Osteocyte (in vitro differentiated cells): ENCODE measurements at places on chromosomes 12 and 14. TPM values are rescaled to one million over a fixed set of nuclear protein-coding genes. Genes with fewer than 3 reads are reported as not detected.

Gene ACOT6
- total RNA-seq = not detected in 2 replicates

Gene CINP
- total RNA-seq = 26.9 and 30.7 TPM in 2 replicates

Gene ATXN3
- total RNA-seq = 35.7 and 41.9 TPM in 2 replicates

Gene CLEC4E
- total RNA-seq = not detected in 2 replicates

Gene COCH
- 4.8 and 6.0 TPM in 2 replicates for total RNA-seq

- peak overlapping the region; percentile 51 for H3K4me3 ChIP-seq
- peaks cover 10% of the 10 kb centered on the region for H3K36me3 ChIP-seq
- peak overlapping the region; percentile 94 for H3K27ac ChIP-seq
- peaks cover 55% of the 10 kb centered on the region for H3K4me1 ChIP-seq
These were observed 151.5 kb upstream of the SLC38A2 start for GRCh38 chr12:46523863-46524770.

DNA sequence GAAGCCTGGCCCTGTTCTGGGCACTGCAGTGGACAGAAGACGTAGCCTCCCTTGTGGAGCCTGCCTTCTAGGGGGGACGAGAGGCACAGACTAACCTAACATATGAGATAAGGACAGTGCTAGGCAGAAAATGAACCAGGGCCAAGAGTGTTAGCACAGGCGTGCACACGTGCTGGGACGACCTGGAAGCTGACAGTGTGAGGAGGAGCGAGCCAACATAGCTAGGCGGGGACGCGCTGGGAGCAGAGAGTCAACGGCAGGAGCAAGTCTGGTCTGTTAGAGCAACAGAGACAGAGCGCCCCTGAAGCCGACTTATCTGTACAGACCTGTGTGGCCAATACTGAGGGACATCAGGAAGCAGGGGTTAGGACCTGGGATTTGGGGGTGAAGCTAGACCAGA lies 8.0 kb downstream of the PXMP2 start:
- DNase-seq = no peak
- H3K4me1 ChIP-seq = peaks cover 3% of the 10 kb centered on the region
- no peak overlapping the region for H3K4me3 ChIP-seq

- peak within 1 kb of the TSS; percentile 97 for H3K27ac ChIP-seq
- H3K36me3 ChIP-seq = peaks cover 1% of the 10 kb centered on the region
- no peaks in the 10 kb centered on the region for H3K27me3 ChIP-seq
- DNase-seq = no peak
- peaks cover 27% of the 10 kb centered on the region for H3K4me1 ChIP-seq
These were observed at the start of gene APOF for GRCh38 chr12:56362130-56363059. TSS of gene APOF (minus strand) at chr12:56362857. CDS start at chr12:56362745, 112 bp downstream.

DNA sequence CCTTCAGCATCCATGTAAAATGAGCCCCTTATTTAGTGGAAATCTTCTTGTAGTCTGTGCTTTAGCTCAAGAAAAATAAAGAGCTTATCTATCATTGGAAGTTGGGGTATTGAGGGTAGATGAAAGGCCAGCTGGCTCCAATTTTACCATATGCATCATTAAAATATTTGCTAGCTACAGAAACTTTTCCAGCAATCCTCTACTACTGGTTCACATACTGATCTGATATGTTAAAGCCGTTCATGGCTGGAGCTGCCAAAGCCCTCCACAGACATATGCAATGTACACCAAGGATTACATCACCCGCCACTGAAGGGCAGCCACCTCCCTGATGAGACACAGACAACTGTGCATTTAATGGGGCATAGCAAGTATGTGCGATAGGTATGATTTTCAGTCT lies 1205.3 kb downstream of the GALC start:
- H3K27ac ChIP-seq = peak overlapping the region; percentile 50
- peaks cover 7% of the 10 kb centered on the region for H3K4me1 ChIP-seq
- no peaks in the 10 kb centered on the region for H3K36me3 ChIP-seq
- DNase-seq = no peak
- H3K4me3 ChIP-seq = no peak overlapping the region

- peaks cover 60% of the 10 kb centered on the region for H3K27me3 ChIP-seq
- no peaks in the 10 kb centered on the region for H3K36me3 ChIP-seq
- H3K4me3 ChIP-seq = no peak overlapping the region
- no peak for DNase-seq
- no peak overlapping the region for H3K27ac ChIP-seq
These were observed 38.6 kb downstream of the NOC4L start for GRCh38 chr12:132182711-132183365.

GRCh38 chr14:103728721-103729120 lies 13.1 kb downstream of the ZFYVE21 start:
- H3K27me3 ChIP-seq = no peaks in the 10 kb centered on the region
- H3K4me1 ChIP-seq = peaks cover 9% of the 10 kb centered on the region
- no peak overlapping the region for H3K27ac ChIP-seq
- peaks cover 15% of the 10 kb centered on the region for H3K36me3 ChIP-seq

- no peak overlapping the region for H3K4me3 ChIP-seq
- H3K36me3 ChIP-seq = no peaks in the 10 kb centered on the region
- no peak for DNase-seq
- H3K4me1 ChIP-seq = peaks cover 2% of the 10 kb centered on the region
- H3K27ac ChIP-seq = no peak overlapping the region
These were observed 2.8 kb upstream of the CYP46A1 start for GRCh38 chr14:99681101-99681831.

DNA sequence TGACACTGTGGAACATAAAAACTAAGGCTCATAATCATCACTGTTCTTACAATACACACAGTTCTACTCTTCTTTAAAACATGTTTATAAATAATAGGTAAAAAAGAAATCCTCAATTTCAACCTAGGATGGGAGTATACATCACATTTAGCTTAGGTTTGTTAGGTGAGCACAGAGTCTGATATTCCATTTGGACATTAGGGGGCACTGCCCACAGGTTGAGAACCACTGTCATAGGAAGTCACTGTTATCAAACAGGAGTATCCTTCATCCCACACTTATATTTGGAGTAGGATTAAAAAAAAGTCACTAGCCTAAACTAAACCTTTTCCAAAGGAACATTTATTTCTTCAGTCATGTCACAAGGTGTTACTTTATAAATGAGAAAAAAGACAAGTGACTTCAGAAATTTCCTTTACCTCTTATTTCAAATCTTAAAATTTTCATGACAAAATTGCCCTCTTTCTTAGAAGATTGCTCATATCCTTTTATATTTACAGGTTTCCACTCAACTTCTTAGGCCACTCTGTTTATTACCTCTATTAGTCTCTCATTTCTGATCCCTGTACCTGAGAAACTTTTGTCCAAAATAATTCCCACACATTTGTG lies 240.6 kb downstream of the CPNE8 start:
- no peak overlapping the region for H3K4me3 ChIP-seq
- no peak overlapping the region for H3K27ac ChIP-seq
- DNase-seq = no peak
- H3K27me3 ChIP-seq = no peaks in the 10 kb centered on the region
- H3K36me3 ChIP-seq = peaks cover 8% of the 10 kb centered on the region
